ENCODE measurements at places on chromosomes 2 and 18. TPM values are rescaled to one million over a fixed set of nuclear protein-coding genes. Genes with fewer than 3 reads are reported as not detected.

FLACC1 gene
- 0.20 TPM for total RNA-seq

TTN gene
- total RNA-seq: 0.01 TPM

CRYGC gene
- not detected for total RNA-seq

KYNU gene
- 220 TPM for total RNA-seq

POMC gene
- total RNA-seq: not detected

Data from A549 treated with dexamethasone at 1 μM for 4 hours (cell line).